Kidney epithelial cell (primary cell): ENCODE measurements at places on chromosomes 1 and 21. TPM values are rescaled to one million over a fixed set of nuclear protein-coding genes. Genes with fewer than 3 reads are reported as not detected.

- peak; percentile 59 for DNase-seq
Observed at GRCh38 chr1:212470059-212470458, 37.3 kb downstream of the NENF start.

The C1QC gene
- 0.58 and 2.0 TPM in 2 replicates for total RNA-seq

- peak; percentile 35 for DNase-seq
Observed at GRCh38 chr1:10679496-10680220, 116.8 kb downstream of the CASZ1 start.

The COL6A2 gene
- 373 and 431 TPM in 2 replicates for total RNA-seq

- peak; percentile 35 for DNase-seq
Observed at GRCh38 chr1:40802078-40802741, 18.6 kb downstream of the KCNQ4 start.

The BCAN gene
- total RNA-seq = 0.14 and 0.17 TPM in 2 replicates

DNA sequence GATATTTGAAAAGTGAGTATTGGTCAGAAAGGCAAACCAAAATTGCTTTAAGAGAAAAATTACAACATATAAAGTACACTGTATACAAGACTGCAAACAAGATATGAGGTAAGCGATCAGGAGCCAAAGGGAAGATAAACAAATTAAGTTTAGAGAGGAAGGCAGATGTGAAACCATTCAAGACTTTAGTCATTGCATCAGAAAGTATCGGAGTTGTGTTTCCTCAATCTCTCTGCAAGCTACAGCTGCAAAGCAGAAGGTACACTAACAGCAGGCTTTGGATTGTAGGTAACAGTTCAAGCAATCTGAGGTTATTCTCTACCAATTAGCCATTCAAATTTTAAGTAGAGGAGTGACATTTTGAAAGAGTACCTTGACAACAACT lies 21.3 kb upstream of the TLCD4 start:
- no peak for DNase-seq

- no peak for DNase-seq
Observed at GRCh38 chr1:239354231-239354630, 32.1 kb upstream of the CHRM3 start.

DNA sequence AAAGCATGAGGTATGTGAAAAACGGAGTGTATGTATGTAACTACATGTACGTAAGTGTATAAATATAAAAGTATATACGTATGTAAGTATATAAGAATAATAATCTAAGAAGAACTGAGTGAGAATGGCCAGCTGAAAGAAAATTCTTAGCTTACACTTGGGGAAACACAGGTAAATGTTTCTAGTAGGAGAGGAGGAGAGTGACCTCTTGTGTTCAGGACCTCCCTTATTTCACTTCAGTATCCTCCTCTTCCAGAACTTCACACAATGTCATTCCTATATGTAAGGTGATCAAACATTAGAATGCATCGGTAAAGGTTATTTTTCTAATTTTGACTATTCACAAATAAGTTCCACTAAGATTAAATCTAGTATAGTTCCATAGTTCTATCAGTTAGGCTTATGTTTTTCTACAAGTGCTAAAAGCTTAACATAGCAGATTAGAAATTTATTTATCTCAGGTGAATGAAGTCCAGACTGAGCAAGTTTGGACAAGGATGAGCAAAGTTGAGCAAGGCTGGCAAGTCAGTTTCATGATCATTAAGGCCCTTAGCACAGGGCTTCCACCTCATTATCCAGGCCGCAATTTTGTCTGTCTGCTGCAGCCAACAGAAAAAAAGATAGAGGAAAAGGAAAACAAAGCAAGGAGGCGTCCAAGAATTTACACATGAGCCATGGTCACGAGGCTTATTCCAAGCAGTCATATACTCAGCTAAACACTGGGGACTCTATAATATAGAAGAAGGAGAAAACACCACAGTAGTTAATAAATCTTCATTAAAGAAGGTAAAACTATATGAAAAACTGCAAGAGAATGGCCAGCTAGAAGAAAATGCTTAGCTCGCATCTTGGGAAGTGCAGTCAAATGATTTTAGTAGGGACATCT lies 7.1 kb upstream of the MROH9 start:
- DNase-seq = no peak
